ENCODE measurements at places on chromosomes 6 and 20.

DNA sequence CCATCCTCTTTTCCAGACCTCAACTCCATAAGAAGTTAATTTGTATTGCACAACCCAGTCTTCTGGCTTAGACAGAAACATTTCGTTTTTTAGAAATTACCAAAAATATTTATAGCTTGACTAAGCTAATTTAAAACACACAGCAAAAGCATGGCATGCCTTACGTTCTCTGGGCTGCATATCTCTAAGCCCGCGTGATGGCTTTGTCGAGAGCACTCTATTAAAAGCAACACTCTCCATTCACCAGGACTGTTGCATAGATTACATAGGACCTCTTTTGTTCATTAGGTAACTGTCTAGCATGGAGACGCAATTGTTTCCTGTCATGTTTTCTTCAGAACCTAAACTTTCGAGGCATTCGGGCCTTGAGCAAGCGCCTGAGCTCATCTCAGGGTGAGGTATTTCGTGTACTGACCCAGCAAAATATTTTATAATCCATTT is 104.5 kb downstream of the IBTK start:
- no peak for DNase-seq

DNA sequence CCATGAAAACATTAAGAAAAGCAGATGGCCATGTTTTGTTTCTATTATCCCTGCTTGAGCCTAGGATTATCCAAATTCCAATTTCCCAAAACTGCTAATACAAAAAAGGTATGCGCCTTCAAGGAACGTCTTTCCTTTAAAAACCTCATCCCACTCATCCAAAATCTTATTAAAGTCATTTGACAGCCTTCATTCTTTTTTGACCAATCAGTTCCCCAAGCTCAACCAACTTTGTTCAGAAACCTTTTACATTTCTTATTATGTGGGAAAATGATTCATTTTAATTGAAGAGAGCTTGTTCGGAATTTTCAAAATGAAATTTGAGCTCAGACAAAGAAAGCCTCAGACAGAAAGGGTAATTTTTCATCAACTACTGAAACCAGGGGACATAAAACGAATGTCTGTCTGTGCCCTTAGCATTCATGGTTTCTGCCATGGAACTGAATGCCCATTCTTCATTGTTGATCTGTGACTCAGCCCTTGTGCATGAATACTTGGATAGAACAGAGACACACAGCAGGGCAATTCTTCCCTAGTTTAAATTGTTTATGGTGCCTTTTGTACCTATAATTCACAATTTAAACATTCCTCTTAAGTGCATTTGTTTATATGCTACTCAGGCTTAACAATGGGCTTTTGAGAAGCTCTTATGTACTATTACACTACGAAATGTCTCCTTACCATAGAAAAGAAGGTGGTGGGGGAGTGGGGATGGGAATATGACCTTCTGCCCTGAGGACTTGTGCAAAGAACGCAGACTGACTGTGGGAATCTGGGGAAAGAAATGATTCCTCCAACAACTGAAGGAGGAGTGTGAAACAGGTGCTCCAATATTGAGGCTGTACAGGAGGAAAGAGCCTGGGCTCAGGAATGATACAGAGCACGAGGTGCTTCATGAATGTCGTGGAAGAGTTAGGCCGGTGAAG is 49.8 kb upstream of the ERVFRD-1 start:
- DNase-seq = no peak

GRCh38 chr6:154390034-154390433 is 33.4 kb upstream of the IPCEF1 start:
- no peak for DNase-seq

DNA sequence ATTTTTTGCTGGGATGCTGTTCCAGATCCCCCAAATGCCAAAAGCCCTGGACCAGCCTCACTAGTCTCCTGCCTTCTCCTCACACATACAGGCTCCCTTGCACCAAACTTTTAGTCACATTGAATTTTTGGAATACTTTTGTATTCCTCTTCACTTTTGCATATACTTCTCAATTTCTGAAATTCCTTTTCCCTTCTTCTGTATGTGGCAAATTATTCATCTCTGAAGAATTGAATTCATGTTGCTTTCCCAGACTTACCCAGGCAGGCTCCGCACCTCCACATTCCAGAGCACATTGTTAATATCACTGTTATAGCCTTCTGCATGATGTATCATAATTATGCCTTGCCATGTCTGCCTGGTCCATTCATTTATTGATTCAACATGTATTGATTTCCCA is 255.3 kb upstream of the POU3F2 start:
- DNase-seq = no peak

DNA sequence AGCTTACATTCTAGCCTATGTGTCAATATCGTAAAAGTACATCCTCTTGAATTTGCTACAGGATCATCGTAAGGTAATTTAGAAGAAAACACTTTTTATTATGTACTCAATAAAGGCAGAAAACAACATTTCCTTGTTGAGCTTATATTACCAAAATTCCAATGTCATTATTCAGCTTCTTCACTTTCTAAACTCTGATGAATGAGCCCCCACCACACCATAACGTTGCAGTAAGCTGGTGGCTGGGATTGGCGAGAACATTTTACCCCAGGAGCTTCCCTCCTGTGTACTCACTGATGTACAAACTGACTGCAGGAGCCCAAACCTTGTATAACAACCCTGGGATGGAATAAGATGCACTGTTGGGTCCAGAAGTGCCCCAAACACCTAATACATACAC is 238.1 kb upstream of the MARCKS start:
- DNase-seq = no peak

DNA sequence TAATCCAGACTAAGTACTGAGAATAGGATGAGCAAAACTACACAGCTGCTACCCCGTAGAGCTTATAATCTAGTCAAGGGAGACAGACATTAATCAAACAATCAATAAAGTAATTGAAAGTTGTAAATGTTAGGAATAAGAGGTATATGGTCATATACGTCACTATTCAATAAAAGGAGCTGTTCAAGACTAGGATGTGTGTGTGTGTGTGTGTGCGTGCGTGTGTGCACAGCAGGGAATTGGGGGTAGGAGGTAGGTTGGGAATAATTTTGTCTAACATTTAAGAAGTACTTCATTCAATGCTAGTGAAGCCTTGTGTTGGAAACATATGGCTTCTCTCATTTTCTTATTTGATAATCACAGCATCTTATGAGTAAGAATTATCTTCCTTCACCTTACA is 41.8 kb downstream of the SESN1 start:
- no peak for DNase-seq

- DNase-seq = no peak
Measured at GRCh38 chr6:16944596-16944995, 157.3 kb upstream of the STMND1 start.

DNA sequence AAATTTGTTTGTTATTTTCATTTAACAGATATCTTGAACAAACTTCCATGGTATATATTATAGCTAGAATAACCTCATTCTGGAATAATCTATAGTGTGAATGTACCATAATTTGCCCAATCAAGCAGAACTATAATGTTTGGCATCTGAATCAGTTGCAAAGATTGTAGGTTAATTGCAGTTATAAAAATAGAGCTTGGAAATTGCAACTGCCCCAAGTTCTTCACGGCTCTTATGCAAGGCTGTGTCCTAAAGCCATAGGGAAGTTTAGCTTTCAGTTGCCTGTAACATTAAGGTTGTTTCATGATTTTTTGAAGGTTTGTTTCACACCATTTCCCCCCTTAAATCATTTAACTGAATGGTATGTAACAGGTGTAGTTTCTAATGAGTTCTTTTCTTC is 19.4 kb downstream of the NQO2 start:
- DNase-seq = no peak

DNA sequence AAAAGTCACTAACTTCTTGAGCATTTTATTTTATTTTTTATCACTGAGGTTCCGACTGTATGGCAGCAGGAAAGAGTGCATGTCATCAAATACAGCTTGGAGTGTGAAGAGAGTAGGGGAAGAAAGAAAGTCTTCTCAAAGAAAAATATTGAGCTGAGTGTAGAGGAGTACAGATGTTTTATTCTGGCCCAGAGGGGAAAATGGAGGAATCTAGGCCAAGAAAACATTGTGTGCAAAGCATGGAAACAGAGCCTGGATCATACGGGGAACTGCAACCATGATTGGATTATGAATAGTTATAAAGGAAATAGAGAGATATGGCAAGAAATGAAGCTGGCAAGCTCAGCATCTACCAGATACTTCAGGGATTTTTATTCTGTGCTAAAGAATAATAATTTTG is 104.2 kb upstream of the SCGN start:
- no peak for DNase-seq

DNA sequence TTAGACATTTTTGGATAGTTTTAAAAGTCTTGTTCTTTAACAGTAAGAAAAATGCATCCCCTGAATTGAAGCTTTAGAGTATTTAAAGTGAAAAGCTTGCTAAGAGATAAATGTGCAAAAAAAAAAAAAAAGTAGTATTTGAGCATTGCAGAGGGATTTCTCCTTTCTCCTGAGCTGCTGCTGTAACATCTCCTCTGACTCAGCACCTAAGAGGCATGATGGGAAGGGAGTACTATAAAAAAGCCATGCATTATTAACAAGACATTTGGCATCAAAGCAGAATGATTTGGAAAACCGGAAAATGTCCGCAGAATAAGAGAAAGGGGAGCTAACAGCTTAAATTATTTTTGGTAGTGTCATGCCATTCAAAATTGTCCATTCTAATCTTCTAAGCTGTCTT is 27.9 kb downstream of the B4GALT5 start:
- DNase-seq = no peak

GRCh38 chr6:45850378-45851033 is 165.2 kb downstream of the CLIC5 start:
- no peak for DNase-seq

GRCh38 chr6:101803136-101803535 is 409.6 kb downstream of the GRIK2 start:
- no peak for DNase-seq

DNA sequence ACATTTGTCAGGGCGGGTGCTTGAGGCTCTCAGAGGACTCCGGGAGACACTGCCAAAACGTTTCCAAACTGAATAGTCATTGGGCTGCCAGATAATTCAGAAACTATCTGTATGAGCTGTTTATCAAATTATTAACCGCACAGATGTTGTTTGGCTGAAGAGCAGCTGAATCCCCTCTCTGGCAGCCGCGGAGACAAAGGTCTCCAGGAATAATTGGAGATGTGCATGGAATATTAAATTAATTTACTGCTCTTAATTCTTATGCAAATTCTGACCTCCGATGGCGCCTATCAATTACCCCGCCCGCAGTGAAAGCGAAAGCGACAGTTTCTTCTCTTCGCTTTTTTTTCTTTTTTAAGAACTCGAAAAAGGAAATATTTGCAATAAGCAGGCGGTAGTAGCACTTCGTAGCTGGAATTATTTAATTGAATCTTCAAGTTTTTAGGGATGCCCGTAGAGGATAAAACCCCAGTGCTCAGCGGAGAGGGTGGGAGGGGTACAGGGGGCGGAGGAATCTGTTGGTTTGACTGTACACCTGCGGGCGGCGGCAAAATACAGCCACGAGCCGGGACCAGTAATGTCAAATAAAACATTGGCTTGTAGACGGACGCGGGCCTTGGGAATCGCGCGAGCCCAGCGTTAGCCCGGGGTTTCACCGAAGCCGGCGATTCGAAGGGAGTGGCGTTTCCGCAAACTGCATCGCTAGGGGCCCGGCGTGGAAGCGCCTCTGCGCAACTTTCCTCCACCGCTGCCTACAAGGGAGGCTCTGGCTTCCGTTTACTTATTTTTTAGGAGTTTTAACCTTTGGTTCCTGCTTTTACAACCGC is 6.2 kb downstream of the LINC00237 start:
- no peak for DNase-seq

- peak; percentile 27 for DNase-seq
Measured at GRCh38 chr6:33091957-33092356, 16.2 kb downstream of the HLA-DPB1 start.

DNA sequence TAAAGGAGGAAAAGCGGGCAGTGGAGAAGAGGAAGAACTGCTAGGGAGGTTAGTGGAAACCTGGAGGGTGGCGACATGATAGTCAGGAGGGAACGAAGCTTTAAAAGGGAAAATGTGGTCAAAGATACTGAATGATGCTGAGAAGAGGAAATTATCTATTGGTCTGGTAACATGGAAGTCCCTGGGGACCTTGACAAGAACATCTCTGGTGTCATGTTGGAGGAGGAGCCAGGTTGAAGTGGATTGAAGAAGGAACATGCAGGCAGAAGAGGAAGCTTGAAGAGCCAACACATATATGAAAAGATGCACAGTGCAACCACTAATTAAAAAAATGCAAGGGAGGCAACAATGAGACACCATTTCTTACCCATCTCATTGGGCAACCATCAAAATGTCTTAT is 251.9 kb upstream of the RNF24 start:
- no peak for DNase-seq

- no peak for DNase-seq
Measured at GRCh38 chr6:36160147-36160760, 29.9 kb downstream of the MAPK13 start.

DNA sequence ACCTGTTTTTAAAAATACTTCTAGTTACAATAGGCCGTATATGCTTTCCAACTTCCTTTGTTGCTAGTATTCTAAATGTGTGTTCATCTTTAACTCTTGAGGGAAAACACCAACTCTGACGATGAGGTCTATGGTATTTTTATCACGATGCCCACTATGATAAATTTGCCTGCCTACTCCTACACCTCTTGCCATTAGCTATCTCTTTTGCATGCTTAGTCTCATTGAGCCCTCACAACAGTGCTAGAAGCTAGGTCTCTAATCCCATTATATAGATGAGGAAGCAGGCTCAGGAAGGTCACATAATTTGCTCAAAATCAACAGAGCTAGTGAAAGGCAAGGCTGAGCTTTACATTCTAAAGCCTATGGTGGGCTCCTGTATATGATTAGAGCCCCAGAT is 13.2 kb downstream of the AAR2 start:
- no peak for DNase-seq

GRCh38 chr20:57528148-57528547 is 3.2 kb upstream of the CTCFL start:
- no peak for DNase-seq

DNA sequence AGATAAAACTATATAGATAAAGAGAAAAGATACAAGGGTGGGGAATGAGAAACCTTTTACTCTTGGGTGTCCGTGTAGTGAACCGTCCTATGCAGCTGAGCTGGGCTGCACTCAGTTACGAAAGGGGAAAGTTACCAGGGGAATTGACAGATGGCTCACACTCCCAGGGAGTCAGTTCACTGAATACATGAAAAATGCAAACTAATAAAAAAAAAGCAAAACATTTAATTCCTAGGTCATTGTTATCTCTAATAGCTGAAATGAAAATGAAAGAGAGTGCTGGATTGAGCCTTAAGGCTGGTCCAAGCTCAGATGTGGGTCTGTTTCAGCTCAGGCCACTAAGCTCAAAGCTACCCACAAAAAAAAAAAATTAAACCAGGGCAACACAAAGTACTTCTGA is 138.0 kb downstream of the THBS2 start:
- DNase-seq = no peak

- DNase-seq = no peak
Measured at GRCh38 chr20:40655451-40655850, 33.6 kb downstream of the MAFB start.

GRCh38 chr6:2687456-2687855 is 63.3 kb downstream of the MYLK4 start:
- DNase-seq = no peak

DNA sequence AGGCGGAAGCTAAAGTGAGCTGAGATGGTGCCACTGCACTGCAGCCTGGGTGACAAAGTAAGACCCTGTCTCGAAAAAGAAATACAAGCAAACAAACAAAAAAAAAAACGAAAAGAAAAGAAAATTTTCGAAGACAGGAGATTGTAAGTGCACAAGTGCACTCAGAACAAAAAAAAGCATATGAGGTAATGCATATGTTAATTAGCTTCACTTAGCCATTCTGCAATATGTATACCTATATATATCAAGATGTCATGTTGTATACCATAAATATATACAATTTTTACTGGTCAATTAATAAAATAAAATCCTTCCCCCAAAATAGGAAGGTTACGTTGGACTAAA is 127.5 kb downstream of the RIN2 start:
- DNase-seq = no peak
